ENCODE measurements at places on chromosomes 1 and 21.
A peak's percentile ranks its signal among the peaks of the same experiment; 100 is the strongest.

DNA sequence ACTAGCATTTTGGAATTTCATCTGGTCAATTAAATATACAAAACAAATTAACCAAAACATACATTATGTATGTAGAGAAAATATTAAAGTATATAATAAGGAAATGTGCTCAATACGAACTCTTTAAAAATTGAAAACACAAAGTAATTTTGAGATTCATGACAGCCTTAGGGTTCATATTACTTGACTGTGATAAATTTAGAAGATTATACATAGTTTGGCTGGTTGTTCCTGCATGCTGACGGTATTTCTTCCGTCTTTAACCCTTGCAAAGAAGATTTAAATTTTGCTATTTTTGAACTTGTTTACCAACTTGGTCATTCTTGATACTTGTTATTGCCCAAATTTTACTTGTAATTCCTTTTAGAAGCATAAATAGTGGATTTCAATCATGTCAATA is 298.2 kb downstream of the NFIA start:
- no peak for DNase-seq

DNA sequence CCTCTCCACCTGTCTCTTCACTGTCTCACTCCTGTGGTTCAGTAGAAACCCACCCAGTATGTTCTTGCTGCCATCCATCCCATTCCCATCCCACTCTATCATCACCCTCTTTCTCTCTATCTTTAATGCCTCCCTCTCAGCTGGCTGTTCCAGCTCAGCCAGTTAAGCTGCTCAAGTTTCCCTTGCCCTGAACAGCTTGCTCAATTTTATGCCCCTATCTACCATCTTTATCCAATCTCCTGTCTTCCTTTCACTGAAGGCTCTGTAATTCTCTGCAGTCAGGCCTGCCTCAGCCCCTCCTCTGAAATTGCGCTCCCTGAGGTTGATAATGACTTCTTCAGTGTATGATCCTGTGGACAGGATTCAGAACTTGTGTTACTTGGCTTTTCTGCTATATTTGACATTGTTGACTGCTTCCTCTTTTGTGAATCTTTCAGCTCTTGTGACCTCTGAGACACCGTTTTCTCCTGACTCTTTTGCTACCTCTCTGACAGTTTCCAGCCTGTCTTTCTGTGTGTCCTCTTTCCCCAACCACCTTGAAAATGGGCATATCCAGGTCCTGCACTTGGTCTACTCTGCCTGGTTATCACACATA is 13.9 kb upstream of the BCAR3 start:
- DNase-seq, result no peak

- DNase-seq, result peak; percentile 15
Observed at GRCh38 chr1:21651214-21652042, 17.7 kb downstream of the RAP1GAP start.

GRCh38 chr1:110783292-110783918 is 89.5 kb upstream of the CD53 start:
- DNase-seq, result no peak

DNA sequence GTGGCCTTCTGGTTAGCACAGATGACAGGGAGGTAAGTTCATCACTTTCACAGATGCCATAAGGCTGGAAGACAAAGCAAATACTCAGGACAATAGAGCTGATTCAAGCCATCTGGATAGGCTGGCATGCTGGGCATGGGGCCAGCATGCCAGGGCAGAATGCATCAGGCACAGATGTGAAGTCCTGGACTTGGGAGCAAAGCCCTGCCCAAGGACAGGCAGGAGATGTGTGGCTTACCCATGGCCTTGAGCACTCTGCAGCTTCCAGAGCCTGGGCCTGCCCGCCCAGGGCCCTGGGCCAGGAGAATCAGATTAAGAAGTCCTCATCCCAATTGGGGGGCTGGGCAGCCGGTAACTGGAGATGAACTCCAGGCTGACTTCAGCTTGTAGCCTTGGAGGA is 135.7 kb upstream of the ZC3H12A start:
- no peak for DNase-seq

GRCh38 chr1:98690576-98690975 is 29.1 kb downstream of the SNX7 start:
- DNase-seq, result no peak
